CD4-positive, alpha-beta T cell treated with Interleukin-4 for 4 hours (primary cell): ENCODE measurements at places on chromosomes 13 and 19.

DNA sequence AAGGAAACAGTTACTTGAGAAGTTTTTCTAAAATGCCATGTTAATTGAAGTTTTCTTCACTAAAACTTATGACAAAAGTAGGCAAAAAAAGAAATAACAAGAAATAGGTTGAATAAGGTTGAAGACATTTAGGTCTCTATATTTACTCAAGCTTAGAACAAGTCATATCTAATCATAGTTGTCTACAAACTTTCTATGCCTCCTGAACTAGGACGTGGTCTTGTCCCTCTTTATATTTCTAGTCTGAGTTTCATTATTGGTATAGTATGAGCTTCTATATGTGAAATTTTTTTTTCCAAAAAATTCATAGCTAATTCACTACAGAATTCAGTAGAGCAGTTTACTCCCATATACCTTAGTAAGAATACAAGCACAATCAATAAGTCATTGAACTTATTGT is 836.4 kb downstream of the SLITRK6 start:
- no peak for DNase-seq

DNA sequence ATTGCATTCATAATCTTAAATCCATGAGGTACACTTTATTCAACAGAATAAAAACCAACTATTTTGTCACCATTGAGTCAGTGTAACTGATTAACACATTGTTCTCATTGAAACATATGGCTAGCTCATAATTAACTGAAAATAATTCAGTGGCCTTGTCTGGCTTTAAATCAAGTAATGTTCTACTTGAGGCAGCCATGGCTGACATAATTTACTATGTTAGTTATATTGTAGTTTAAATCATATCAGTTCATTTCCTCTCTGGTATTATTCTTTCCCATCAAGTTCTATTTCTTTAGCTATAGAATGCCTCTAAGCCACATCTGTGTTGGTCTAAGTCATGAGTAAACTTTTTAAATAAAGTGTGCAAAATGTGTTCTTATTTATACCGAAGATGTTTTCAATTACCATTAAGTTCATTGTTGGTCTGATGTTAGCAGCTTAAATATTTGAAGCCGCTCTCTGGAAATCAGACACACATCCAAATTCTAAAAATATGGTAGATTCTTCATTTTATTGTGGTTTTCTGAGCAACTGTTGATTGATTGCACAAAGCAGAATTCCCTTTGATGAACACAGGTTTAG is 393.7 kb downstream of the GPC6 start:
- DNase-seq: no peak

- no peak for DNase-seq
These were observed 484.2 kb downstream of the ZNF536 start for GRCh38 chr19:30856376-30856775.

DNA sequence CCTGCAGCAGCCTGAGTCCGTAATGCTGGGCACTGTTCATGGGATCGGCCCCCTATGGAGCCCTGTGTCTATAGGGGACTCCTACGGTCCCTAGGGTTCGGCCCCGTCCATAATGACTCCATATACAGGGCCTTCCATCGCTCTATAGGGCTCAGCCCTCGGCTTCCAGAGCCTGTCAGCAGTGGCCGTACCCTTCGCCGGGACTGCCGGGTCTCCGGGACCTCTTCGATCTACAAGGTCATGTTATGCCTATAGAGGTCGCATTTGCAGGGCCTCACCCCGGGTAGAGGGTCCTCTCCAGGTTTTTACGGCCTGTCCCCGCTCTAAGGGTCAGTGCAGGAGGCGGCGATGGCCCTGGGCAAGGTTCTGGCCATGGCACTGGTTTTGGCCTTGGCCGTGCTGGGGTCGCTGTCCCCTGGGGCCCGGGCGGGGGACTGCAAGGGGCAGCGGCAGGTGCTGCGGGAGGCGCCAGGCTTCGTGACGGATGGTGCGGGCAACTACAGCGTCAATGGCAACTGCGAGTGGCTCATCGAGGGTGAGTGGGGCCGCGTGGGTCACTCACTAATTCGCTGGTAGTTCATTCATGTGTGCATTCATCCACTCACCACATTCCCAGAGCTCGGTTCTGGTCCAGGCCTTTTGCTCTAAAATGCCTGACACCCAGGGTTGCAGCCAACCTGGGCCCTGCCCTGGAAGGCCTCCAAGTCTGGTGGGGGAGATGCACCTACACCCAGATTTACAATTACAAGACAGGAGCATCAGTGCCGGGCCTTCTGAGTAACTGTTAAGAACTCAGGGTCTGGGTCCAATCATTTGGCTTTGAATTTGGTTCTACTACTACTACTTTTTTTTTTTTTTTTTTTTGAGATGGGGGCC is 699 bp downstream of the MEGF8 start:
- DNase-seq: no peak

DNA sequence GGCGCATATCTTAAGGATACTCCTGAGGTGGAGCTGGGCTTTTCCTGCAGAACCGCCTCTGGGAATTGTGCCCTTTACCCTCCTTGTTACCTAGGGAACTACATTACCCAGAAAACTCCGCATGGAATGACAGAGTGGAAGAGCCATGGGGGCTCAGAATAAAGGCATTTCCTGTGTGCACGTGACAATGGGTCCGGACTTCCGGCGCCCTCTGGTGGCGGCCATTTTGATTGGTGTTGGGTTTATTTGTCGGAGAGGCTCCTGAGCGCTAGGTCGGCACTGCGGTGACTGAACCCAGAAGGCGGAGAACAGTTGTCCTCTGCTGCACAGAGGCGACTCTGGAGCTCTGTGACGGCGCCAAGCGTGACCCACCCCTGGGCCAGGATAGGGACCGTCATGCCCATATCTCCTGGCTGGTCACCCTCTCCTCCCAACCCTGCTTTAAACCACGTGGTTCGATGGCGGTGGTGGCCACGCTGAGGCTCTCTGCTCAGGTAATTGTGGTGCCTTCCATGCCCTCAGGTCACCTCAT is at the start of gene ZNF587B:
ZNF587B (plus strand) TSS at position 229 of the 532 bp plus-strand sequence; CDS start at position 459, 230 bp downstream.
- peak; percentile 25 for DNase-seq

- DNase-seq: no peak
These were observed 153.6 kb upstream of the TMTC4 start for GRCh38 chr13:100828226-100828625.

DNA sequence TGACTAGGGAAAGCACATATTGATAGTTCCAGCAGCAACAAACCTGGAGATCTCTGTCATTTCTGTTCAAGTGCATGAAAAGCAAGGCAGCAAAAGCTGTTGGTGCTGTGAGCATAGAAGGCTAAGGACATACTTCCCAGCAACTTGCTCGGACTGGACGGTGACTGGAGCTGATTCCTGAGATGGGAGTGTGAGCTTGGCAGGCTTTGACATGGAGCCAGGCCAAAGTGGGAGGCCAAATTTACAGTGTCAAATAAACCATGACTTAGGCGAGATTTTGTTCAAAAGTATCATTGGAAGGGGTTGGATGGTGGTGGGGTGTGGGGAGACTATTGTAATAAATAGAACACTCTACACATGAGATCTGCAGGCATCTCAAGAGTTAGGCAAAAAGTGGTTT is 5.9 kb upstream of the ARGLU1 start:
- DNase-seq: no peak

GRCh38 chr19:15300533-15301197 is 31.7 kb downstream of the BRD4 start:
- DNase-seq: no peak

DNA sequence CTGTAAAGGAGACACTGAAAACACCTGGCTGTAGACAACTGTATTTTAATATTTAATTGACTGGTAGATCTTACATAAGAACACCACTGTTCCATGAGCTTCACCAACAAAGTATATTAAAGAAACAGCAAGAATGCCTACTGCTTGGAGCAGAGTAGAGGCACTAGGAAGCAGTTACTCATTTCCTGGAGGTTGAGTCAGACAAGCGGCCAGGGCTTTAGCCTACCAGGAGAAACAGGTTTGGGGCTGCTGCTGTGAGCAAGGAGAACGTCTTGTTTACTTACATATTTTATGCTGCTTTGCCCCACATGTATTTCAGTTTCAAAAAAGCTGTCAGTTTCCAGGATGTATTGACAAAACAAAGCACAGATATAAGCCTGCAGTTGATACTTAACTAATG is 33.4 kb downstream of the ALG5 start:
- no peak for DNase-seq

DNA sequence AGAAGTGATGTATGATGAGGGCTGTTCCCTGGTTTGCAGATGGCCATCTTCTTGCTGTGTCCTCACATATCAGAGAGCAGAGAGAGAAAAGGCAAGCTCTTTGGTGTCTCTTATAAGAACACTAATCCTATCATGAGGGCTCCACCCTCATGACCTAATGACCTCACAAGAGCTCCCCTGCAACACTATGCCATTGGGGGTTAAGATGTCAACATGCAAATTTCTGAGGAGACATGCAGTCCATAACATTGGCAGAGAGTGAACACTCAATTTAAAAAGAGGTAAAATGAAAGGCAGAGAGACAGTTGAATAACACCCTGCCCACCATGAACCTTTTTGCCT is 10.9 kb downstream of the FAM187B start:
- no peak for DNase-seq

- DNase-seq: peak; percentile 18
These were observed 427 bp downstream of the ZNF160 start for GRCh38 chr19:53102756-53103233.

DNA sequence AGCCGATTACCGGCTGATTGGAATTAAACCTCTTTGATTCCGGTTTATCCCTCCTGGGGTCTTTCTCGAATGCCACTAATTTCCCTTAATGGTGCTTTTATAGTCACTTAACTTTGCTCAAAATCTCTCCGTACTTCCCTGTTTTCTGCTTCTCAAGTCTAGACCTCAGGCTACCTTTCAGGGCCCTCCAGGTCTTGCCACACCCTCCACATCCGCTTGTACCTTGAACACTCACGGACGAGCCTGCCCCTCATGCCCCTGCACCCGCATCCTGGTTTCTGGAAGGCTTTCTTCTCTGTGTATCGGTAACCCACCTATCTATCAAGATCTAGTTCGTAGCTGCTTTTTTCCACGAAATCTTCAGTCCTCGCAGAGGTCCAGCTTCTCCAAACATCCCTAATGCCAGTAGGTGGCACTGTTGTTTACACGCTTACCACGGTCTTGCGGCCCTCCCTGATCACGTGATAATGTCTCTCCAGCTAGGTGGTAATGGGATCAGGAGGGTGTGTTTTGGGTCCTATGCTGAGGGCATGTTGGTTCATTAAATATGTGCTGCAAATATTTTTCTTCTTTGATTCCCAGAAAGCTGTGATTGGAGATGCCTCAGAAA is 13.8 kb downstream of the ATP12A start:
- peak; percentile 47 for DNase-seq

GRCh38 chr13:95253033-95253432 is 48.2 kb downstream of the ABCC4 start:
- DNase-seq: no peak

GRCh38 chr19:55075371-55075998 is at the start of gene EPS8L1:
Gene EPS8L1 (plus strand): TSS chr19:55075869. CDS start chr19:55076445, 576 bp downstream.
- DNase-seq: no peak
